ENCODE measurements at places on chromosomes 13 and 19.

- no peak for DNase-seq
Observed at GRCh38 chr19:54949412-54949811, 2.1 kb upstream of the NLRP7 start.

DNA sequence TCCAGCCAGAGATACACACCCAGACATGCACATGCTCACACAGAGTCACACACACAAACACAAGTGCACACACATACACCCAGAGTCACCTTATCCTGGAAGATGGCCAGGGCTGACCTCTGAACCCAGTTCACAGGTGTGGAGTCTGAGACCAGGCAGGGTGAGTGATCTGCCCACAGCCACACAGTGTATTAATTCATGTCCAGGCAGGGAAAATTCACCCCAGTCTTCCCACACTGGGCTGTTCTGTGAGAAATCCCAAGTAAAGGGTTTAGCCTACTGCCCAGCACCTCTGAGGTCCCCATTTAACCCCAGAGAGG, 2.0 kb downstream of the POU2F2 start:
- no peak for DNase-seq

DNA sequence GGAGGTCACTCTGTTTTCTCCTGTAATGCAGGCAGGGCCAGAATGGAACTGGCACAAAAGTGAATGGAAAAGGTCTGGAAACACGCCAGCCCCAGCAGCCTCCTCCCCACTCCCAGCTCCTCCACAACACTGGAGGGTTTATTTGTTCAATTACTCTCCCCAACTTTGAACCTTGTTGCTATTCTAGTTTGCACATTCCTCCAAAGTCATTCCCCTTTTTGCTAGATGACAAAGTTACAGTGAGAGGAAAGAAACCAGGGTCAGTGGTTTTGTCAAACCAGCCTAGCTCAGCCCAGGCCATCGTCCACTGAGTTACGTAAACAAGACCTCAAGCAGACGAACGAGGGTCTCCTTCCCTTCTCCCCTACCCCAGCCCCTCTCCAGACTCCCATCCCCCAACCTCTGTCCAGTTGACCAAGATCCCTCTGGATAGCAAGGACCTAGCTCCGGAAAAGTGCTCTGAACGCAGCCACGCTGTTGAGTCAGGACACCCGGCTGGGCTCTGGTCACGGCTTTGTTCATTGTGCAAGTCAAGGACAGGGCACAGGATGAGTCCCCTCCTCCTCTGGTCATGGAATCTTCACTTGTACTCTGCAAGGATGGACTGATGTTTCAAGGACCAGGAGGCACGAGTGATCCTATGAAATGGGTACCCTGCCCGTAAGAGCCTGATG, 180.0 kb downstream of the USP12 start:
- no peak for DNase-seq

DNA sequence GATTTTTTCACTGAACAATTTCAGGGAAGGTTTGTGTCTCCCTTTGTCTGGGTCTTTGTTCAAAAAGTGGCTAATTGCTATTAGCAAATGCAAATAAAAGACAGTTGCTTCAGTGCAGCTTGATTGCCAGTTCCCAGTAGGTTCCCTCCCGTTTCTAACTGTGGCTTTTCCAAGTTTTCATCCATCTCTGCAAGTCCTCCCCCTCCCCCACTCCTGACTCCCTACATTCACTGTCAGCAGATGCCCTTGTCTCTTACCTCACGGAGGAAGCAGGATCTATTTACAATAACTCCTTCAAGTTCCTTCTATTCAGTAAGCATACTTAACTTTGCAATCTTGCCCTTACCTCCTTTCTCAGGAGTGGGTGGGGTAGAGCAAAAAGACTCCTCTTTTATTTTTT, 55.4 kb upstream of the SCEL start:
- no peak for DNase-seq

- DNase-seq: no peak
Observed at GRCh38 chr13:26993780-26994179, 177.8 kb downstream of the USP12 start.

DNA sequence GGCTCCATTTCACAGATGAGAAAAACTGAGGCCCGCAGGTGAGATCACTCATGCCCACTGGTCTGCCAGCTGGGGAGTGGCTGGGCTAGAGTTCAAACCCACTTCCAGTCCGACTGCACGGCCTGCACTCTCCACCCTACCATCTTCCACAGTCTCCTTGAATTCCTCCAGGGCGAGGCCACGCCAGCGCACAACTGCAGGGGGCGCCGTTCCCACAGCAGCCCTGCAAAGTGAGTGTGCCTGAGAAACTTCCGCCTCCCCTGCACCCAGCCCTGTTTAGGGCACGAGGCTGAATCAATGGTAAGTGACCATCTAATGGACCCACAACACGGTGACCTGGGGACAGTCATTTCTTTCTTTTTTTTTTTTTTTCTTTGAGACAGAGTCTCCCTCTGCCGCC, 829 bp upstream of the ATCAY start:
- DNase-seq: no peak

GRCh38 chr19:15101479-15102082, 5.6 kb upstream of the SYDE1 start:
- DNase-seq: no peak

GRCh38 chr13:44334751-44335150, 38.9 kb upstream of the SERP2 start:
- DNase-seq: no peak

DNA sequence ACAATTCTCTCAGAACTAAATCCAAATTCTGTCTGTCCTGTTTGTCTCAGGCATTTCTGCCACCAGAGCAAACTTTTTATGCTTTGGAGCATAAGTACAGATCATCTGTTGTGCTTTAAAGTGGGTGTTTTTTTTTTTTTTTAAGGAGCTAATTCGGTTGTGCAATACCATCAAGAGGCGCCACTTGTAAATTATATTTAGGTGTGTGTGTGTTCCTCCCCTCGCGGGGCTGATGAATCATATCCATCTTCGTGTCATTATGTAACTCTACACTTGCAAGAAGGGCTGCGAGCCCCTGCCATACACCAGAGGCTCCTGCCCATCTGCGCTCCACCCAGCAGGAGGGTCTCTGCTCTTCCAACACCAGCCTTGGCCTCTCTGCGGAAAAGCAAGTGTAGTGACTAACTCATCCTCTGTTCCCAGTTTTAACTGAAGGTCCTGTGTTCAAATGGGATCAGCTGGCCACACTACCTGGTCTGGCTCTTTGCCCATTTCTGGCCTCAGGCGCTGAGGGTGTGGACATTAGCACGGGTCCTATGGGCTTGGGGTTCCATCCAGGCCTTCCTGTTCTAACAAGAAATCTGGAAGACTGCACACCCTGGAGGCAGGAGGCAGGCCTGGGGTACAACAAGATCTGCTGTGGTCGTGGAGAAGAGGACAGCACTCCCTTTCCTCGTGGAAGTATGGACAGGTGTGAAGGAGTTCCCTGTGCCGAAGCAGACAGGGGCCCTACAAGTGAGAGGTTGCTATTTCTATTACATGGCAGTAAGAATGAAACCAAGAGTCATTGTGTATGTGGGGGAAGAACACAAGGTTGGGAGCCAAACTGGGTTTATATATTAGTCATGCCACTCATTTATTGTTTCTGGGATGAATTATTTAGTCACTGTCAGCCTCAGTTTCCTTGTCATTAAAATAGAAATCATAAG, 96.1 kb upstream of the MBNL2 start:
- no peak for DNase-seq

DNA sequence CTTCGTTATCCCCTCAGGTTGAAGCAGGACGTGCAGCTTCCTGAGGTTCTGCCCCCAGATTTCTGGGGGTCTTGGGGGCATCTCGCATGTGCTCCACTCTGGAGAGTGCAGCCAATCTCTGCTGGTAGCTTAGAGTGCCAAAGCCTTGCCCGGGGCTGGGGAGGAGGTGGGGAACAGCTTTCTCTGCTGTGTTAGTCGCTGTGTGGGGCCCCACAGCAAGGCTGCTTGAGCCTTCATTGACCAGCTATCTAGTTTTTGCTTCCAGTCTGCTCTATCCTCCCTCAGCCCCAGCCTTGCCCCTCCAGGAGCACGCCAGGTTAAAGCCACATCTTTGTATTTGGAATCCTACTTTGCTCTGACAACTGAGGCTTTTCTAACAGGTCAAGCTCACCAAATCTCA, 32.0 kb upstream of the MEDAG start:
- no peak for DNase-seq

GRCh38 chr13:51934461-51935087, 72.8 kb downstream of the CCDC70 start:
- no peak for DNase-seq

DNA sequence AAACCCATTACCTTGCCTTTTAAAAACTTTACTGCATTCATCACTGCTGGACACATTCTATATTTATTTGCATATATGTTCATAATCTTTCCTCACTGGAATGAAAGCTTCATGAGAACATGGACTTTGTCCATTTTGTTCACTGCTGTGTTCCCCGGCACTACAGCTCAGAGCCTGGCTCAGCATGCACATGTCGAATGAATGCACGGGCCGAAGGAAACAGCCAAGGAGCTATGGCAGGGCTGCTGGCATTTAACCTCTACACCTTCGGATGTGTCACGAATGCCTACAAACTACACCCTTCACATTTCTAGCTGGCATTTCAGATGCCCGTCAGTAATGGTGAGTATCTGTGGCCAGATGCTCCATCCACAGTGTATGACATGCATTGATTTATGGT, 7.6 kb downstream of the MTIF3 start:
- DNase-seq: no peak

DNA sequence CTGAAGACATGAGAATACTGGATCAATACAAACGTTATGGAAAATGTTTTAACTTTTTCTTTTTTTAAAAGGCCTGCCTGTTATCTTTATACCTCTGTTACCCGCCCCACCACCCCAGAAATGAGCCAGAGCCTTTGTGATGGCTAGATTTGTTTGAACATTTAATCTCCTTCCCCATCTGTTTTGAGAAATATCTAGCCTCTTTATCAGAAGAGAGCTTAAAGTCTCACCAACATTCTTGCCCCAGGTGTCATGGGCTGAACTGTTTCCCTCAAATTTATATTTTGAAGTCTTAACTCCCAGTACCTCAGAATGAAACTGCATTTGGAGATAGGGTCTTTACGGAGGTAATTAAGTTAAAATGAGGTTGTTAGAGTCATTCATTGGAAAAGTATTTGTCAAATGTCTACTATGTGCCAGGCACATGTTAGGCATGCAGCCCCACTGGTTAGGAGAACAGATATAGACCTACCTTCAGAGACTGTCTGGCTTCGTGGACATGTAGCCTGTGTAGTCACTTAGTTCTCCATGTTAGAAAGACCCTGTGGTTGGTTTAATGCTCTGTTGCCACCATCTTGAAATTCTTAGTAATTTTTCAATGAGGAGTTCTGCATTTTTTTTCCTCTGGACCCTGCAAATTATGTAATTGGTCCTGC, 6.3 kb upstream of the RB1 start:
- no peak for DNase-seq

- DNase-seq: no peak
Observed at GRCh38 chr13:110528371-110528770, 33.2 kb downstream of the RAB20 start.

- DNase-seq: no peak
Observed at GRCh38 chr13:72638059-72638815, 89.2 kb downstream of the MZT1 start.

Measured in NCI-H1092 (cell line).